Neural crest cell (in vitro differentiated cells): ENCODE measurements at places on chromosomes 13 and 19.

DNA sequence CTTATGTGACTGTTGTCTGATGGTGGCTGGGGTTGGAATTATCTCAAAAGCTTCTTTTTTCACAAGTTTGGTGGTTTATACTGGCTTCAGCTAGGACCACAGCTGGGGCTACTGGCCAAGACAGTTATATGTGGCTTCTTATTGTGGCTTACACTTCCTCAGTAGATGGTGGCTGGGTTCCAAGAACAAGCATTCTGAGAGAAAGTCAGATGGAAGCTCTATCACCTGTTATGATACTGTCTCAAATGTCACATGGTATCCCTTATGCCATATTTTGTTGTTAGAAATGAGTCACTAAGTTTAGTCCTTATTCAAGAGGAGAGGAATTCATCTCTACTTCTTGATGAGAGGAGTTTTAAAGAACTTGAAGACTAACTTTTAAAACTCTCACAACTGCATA is 41.6 kb downstream of the NDFIP2 start:
- no peak for DNase-seq

GRCh38 chr19:39017646-39018045 is 14.7 kb downstream of the FBXO27 start:
- DNase-seq = no peak

DNA sequence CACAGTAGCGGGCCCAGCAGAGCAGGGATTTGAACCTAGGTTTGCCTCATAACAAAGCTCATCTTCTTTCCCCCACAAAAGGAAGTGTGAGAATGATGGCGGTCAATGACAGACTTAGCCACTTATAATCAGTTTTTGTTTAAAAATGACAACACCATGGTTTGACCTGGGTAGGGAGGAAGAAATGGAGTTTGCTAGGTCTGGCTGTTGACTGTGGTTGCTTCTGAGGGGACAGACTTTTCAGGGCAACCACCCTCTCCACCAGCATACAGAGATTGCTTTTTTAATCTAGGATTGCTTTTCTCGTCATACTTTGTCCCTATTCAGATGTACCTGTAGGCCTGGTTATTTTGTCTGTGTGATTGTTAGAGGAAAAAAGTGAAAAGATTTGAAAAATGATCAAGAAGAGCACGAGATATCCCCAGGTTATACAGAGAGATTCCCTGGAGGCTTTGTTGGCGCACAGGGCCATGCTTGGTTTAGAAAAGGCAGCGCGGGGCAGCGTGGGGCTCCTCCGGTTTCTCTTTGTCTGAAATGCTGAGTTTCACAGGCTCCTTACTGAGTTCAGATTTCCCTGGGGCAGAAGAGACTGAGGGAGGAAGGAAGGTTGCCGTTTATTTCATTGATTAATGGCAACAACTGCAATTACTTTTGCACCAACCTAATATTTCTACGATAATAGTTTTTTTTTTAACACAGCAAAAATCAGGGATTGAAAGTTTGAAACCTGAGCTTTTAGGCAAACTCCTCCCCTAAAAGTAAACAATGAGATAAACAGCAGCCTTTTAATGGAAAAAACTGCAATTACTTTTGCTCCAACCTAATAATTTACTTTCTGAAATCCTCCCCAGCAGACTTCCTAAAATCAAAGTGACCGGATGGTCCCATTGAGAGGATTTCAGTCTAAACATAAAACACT is 97.0 kb upstream of the RNF113B start:
- peak; percentile 41 for DNase-seq

DNA sequence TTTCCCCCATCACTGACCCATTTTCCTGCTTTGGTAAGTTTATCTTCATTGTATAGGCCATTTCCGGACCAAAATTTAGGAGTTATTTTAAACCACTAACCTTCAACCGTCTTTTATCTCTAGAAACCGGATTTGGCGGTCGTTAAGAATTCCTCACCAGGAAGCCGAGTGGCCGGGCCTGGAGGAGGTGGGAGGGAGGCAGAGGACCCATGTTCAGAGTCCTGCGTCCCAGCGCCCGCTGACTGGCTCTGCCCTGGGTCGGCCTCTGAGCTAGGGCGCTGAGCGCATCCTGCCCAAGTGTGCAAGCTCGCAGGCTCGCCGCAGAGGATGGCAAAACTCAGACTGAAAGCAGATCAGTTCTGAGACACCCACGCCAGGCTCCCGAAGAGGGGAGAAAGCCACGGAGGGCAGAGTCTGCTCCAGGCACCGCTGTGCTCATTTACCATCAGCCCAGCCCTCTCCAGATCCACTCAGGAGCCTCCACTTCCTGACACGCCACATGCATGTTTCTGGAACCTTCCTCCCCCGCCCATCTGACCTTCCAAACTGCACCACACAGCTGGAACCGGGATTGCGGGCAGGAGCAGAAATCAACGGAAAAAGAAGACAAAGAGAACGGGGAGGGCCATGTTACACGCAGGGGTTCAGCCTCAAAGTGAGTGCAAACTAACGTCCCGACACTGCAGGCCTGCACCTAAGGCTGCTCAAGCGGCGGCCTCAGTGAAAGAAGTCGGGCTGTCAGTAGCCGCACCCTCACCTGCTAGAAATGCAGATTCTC is 8.3 kb downstream of the COL4A1 start:
- no peak for DNase-seq

GRCh38 chr13:110440946-110441731 is 120.4 kb downstream of the RAB20 start:
- DNase-seq = no peak

GRCh38 chr13:97810152-97810551 is 143.3 kb upstream of the IPO5 start:
- DNase-seq = no peak

- DNase-seq = no peak
Measured at GRCh38 chr19:32166238-32166637, 179.2 kb upstream of the ZNF507 start.

DNA sequence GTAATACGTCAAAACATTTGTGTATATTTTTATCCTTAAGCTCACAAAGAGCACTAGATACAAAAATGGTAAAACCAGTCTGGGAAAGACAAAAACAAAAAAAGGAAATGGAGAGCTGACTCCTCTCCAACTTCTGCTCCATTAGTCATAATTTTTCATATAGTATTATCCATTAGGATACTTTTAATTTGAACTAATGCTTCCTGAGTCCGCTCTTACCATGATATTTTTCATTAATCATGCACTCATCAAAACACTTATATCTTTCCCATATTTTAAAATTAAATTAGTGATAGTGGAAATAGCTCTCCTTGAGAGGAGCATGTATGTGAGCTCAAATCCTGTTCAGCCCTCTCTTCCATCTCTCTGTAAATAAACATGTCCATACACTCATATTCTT is 1093.0 kb upstream of the MIR17HG start:
- no peak for DNase-seq

DNA sequence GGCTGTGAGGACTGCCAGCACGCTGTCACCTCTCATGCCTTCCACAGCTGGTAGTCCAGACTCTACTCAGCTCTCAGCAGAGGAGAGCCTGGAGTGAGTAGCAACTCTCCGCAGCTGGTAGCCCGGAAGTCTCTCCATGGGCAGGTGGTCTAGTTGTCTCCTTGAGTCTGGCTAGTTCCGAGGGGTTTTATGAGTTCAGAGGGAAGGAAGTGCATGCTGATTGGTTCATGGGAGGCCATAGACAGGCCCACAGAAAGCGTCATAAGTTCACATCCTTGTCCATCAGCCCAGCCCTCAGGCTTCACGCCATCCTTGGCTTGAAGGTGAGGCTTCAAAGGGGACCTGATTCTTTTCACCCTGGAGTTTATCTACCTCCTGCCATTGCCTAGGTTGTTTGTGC is 2662.4 kb upstream of the PCDH20 start:
- no peak for DNase-seq

GRCh38 chr13:50713523-50714248 is 129.8 kb downstream of the DLEU7 start:
- DNase-seq = no peak

DNA sequence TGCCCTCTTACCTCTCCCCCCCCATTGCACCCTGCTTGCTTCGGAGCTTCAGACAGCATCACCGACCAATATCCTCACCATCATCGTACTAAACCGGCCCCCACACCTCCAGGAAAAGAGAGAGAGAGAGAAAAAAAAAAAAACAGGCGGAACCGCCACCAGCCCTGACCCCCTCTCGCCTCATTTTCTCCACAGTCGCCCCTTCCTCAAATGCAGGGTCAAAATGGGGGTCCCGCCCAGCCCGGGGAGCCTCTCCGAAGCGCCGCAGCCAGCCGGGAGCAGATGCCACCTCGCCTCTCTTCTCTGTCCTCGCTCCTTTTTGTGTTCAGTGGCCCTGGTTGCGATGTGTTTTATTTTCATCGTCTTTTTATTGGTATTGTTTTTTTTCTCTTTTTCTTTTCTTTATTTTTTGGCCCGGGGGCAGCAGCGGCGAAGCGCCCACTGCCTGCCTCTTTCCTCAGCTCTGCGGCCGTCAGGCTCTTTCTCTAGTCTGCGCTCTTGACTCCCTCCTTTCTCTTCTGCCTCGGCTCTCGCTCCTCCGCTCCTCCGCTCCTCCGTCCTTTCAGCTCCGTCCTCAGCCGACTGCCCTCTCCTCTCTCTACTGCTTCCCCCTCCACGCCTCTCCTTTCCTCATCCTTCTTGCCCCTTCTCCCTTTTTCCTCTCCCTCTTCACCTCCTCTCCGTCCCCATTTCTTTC is 41.4 kb downstream of the DEDD2 start:
- peak; percentile 20 for DNase-seq

DNA sequence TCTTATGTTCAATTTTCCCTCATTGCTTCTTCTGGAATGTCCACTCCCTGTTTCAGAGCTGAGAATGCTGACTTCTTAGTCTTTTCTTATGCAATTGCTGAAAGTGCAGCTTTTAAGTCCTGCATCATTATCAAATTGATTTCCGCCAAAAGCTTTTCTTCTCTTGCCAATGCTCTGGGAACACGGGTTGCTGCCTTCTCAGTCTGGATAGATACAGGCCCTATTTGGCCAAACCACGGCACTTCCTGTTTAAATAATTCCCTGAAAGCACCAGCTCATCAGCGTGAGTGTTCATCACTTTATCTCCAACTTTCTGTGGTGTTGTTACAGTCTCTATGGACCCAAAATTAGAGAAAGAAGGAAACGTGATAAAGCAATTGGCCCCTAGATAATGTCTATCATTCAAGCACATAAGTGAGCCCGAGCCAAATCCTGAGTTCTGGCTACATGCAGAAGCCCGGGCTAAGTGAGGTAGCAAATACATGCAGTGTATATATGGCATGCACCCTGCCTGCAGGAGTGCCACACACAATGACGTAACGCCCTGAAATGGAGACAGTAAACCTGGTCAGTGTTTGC is 85.7 kb downstream of the CYSLTR2 start:
- no peak for DNase-seq

DNA sequence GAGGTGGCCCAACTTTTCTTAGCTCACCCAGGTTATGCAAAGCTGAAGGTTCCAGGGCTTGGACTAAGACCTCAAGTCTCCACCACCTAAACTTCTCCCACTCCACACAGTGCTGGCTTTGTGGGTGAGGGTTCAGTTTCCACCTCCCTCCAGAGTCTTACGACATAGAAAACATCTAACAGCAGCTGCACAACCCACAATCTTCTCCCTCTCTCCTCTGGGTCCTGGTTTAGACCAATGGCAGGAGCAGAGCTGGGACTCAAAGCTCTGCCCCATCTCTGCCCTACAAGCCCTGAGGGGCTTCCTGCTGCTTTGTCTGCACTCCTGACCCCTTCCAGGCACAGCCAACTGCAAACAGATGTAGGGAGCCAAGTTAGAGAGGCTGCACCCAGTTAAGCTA is 16.0 kb downstream of the IRGC start:
- DNase-seq = no peak

GRCh38 chr19:38658462-38659306 is 11.2 kb downstream of the ACTN4 start:
- no peak for DNase-seq

DNA sequence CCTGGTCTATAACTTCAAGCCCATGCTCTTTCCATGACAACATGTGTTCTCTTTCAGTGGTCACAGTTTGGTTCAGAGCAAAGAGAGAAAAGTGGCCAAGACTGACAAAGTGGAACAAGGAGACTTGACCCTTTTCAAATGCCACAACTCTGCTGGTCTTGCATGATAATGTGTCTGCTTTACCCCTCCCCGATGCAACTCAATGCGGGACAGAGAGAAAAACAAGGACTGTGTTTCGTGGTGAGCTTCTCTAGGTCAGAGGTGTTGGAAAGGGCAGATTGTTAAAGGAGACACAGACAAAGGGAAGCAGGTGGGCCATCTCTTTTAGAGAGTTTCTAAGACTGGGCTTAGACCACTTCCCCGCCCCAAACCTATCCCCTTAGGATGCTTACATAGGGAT is 61.6 kb upstream of the SERTM1 start:
- DNase-seq = no peak

DNA sequence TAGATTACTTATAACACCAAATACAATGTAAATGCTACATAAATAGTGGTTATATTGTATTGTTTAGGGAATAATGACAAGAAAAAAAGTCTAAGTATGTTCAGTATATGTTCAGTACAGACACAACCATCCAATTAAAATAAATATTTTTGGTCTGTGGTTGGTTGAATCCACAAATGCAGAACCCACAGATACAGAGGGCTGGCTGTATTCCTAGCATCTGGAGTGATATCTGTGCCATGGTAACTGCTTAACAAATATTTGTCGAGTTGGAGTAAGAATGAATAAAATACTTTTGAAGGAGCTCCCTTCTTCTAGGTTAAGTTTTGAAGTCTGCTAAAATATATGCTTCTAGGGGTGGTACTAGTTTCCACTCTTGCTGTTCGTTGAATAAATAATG is 241.0 kb downstream of the KLF5 start:
- DNase-seq = no peak

DNA sequence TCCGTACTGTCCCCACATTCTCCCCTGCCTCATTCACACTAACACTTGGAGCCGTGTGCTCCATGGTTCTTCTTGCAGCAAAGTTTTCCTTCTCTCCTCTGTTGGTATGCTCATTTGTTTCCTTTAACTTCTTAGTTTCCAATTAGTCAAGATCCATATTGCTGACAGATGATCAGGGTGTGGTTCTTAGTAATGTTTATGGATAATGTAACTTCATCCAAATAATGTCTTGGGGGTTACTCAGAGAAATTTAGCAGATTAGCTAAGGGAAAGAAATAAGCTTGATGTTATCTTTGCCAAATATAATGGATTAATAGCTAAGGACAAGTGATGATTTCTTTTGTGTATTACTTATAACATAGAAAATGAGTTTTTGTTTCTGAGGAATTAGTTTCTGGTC is 174.4 kb downstream of the NUFIP1 start:
- DNase-seq = no peak

- DNase-seq = no peak
Measured at GRCh38 chr13:32142956-32143375, 111.4 kb downstream of the FRY start.

GRCh38 chr19:23415034-23415433 is 19.8 kb upstream of the ZNF91 start:
- DNase-seq = no peak
